Neural crest cell (in vitro differentiated cells): ENCODE measurements at places on chromosomes 5 and 9. TPM values are rescaled to one million over a fixed set of nuclear protein-coding genes. Genes with fewer than 3 reads are reported as not detected.

FGF1 gene
- total RNA-seq: not detected in 2 replicates

F12 gene
- 2.3 and 2.7 TPM in 2 replicates for total RNA-seq

DNA sequence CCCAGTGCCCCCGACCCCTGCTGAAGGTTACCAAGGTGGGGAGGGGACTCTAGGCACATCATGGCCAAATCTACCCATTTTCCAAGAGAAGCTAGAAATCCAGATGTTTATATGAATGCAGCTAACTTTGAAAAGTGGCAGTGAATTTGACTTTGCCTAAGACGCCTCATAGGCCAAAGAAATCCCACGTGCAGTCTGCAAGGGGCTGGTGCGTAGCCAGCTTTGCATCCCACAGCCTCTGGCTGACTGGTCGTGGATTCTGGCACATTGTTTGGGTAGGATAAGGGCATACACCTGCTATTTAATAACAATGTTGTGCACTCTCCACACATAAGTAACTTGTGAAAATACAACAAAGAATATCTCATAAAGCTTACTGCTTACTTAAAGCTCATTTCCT is 3.5 kb upstream of the GADD45G start:
- no peak for DNase-seq

GRCh38 chr9:93300585-93301081 is 116.7 kb downstream of the WNK2 start:
- no peak for DNase-seq
